Stimulated activated CD4-positive, alpha-beta T cell treated with anti-CD3 and anti-CD28 coated beads, Interleukin-1b, Interleukin-23, amount 100 ng/mL, for 24 hours (primary cell): ENCODE measurements at places on chromosomes 5 and 9.
A peak's percentile ranks its signal among the peaks of the same experiment; 100 is the strongest.

DNA sequence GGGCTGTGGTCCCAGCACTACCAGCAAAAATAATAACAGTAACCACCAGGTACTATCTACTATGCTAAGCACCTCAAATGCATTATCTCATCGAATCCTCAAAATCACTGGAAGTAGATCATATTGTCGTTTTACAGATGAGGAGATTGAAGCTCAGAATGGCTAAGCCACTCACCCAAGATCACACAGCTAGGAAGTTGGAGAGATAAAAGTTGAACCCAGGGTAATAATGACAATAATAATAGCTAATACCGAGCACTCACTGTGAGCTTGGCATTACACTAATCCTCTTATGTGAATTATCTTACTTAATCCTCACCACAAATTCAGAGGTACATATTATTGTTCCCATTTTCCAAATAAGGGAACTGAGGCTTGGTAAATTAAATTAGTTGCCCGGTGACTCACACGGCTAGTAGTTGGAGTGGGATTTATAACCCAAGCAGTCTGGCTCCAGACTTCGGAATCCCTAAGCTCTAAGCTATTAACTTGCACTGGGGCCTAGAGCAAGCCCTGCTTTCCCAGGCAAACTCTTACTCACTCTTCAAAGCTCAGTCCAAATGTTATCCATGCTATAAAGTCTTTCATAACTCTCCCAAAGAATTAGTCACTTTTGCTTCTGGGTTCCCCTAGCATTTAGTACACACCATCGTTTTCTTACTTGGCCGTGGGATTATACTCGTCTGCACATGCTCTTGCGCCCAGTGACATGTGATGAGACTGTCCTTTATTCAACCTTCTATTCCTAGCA is 3.8 kb downstream of the ARSI start:
- DNase-seq: no peak

DNA sequence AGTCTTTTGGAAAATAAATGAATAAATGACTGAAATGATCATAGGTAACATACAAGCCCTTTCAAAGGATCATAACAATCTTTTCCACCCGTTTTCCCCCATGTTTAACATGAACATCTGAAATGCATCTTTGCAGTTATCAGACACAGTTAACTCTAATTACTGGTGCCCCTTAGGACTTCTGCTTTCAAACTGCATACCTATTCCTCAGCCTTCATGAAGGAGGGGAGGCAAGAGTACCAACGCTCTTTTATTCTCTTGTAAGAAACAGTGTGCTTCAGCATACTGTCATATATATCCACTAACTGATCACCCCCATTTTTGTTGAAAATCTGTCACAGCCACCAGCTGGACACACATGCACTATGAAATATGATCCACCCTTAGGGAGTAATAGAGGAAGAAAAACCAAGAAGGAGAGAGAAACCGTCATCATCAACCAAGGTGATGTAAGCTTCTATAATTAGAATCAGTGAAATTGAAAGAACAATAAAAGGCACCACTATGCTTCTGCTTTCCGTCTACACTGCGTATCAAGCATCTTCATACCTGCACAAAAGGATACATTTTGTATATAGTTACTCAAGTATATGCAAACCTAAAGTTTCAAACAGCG is 98.7 kb downstream of the RAPGEF6 start:
- no peak for DNase-seq

- DNase-seq: no peak
Observed at GRCh38 chr5:176545737-176546509, 3.2 kb upstream of the CDHR2 start.

GRCh38 chr9:127121628-127122175 is 733 bp downstream of the ANGPTL2 start:
- DNase-seq: no peak

DNA sequence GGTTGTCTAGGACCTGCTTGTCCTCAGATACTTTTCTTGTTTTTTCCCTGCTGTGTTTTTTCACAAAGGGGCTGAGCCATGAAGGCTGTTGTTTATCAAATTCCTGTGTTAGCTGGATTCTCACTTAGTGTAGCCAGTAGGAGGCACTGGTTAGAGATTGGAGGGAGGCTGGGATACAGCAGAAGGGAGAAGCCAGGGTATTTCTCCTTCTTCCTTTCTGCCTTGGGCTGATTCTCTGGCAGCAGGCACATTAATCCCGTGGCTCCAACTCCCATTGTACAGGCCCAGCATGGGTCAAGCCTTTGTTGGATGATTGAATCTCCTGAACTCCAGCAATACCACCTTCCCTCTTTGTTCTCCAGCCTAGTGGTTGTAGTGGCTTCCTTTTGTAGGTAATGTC is 46.4 kb upstream of the FAM170A start:
- DNase-seq: no peak

DNA sequence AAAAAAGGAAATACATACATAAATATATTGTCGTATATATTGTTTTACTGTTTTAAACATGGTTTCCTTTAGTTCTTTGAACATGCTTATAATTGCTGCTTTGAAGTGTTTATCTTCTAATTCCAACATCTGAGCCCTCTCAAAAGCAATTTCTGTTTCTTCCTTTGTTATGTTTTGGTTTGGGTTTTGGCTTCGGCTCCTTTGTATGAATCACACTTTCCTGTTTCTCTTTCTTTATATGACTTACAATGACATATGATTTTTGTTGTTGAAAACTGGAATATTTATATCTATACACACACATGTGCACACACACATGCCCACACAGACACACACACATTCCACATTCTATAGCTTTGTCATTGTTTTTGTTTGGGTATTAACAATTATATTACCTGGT is 1206.7 kb downstream of the CDH12 start:
- DNase-seq: no peak

GRCh38 chr9:108857572-108857971 is 1.8 kb upstream of the ACTL7B start:
- no peak for DNase-seq

DNA sequence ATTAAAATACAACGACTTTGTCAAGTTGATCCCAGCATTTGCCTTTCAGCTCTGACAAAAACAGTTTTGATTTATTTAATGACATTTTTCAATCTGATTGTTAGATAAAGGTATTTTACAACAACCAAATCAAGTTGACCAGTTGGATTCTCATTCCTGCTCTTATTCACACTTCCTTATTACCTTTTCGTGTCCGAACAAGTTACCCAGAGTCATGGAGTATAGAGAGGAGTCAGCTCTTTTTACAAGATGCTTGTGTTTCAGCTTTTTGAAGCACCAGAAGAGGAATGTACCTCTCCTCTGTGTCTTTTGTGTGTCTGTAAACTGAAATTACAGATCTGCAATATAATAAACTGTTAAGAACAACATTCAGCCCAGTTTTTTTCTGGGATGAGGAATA is 151.3 kb upstream of the TMEM161B start:
- DNase-seq: no peak

DNA sequence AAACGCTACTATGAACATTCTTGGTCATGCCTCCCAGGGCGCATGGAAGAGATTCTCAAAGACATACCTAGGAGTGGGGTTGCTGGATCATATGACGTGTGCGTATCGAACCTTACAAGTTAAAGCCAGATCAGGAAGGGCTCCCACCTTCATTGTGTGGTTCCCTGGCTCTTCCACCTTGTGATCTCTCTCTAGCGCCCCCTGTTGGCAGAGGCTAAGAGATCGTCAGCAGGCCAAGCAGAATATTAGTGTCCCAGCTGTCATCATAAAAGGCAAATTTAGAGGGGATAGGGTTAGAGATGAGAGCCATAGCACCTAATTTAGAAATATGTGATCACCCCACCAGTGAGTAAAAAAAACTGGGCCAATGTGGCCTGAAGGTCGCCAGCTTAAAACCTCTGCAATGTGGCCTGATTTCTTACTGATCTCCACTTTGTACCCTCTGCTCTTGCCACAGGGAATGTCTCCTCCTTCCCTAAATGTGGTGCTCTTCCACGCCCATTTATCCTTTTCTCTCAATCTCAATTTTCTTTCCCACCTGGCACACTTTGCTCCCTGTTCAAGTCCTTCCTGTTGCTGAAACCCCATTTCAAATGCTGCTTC is 91.7 kb upstream of the SHB start:
- peak; percentile 67 for DNase-seq

DNA sequence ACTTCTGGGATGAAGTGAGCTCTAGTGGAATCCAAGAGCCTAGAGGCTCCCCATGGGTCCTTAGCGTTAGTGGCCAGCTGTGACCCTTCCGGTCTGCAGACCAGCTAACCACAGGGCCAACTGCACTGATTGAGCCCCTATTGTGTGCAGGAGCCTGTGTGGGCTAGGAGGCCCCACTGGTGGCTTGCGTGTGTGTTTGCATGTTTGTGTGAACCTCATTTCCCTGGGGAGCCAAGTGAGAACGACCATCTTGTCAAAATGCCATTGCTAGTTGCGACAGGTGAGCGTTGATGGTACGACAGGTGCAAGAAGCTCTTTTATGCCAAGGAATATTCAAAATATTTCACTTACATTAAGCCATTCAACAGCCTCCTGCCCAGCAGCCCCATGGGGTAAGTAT is 44.1 kb upstream of the ANKRD33B start:
- DNase-seq: no peak

- no peak for DNase-seq
Observed at GRCh38 chr9:82903503-82903902, 159.4 kb downstream of the RASEF start.

- no peak for DNase-seq
Observed at GRCh38 chr5:119301906-119302305, 53.9 kb upstream of the TNFAIP8 start.

DNA sequence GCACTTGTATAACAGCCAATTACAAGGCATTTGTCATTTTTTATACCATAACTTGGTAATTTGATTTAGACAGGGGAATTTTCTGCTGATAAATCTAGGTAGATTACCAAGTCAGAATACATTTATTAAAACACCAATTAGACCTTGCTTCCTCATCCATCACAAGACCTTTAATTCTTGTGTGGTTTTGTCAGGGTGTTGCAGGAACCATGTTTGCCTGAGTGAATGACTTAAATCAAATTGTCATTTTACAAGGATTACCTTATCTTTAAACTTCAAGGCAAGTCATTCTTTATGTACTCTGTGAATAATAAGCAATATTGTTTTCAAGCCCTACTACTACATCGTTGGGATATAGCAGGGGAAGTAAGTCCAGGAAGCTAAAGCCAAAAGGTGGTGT is 257.7 kb downstream of the KCTD16 start:
- DNase-seq: no peak

- DNase-seq: no peak
Observed at GRCh38 chr9:129919277-129919676, 84.0 kb downstream of the USP20 start.

GRCh38 chr9:106478312-106478711 is 384.7 kb upstream of the ZNF462 start:
- no peak for DNase-seq

DNA sequence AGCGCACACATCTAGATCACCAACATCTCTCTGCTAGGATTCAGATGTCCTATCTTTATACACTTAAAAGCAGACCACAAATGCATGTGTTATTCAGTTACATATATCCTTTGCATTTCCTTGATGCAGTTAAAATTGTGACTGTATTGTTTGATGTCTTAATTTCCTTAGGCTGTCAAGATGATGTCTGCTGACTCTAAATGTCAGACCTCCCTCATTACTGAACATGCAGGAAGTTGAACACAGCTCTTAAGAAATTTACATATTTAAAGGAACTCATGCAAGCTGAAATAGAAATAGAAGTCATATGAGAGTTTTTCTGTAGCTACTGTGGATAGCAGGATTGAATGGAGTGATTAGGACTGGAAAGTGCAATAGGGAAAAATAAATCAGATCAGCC is 336.5 kb upstream of the SEMA6A start:
- DNase-seq: no peak

DNA sequence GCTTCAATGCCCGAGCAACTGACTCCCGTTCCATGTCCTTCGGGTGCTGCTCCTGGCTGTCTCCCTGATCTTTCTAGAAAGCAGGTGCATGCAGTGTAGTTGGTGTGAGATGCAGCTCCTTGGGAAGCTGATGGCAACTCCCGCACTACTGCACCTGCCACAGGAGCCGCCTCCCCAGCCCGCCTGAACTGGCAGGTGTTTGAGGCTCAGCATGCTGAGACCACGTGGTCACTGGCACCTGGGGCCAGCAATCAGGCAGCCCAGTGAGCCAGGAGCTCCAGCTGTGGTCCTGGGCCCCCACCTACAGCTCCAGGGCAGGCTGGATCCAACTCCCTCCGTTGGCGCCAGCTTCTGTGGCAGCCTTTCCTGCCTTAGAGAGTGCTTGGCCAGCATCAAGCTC is 111.5 kb downstream of the ICE1 start:
- DNase-seq: no peak

DNA sequence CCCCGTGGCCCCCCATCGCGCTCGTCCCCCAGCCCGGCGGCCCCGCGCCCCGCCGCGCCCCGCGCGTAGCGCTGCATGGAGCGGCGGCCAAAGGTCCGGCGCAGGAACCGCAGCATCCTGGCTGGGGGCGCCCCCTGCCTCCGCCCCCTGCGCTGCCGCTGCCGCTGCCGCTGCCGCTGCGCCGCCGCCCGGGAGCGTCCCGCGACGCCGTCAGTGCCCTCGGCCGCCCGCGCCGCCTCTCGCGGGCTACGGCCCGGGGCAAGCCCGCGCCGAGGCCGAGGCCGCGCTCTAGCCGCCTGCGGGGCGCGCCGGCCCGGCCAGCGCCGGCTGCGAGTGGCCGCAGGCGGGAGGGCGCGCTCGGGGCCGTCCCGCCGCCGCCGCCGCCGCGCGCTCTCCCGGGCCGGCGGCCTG is 523 bp downstream of the EPB41L4B start:
- DNase-seq: no peak

- DNase-seq: no peak
Observed at GRCh38 chr9:130908878-130909355, 12.3 kb upstream of the QRFP start.

DNA sequence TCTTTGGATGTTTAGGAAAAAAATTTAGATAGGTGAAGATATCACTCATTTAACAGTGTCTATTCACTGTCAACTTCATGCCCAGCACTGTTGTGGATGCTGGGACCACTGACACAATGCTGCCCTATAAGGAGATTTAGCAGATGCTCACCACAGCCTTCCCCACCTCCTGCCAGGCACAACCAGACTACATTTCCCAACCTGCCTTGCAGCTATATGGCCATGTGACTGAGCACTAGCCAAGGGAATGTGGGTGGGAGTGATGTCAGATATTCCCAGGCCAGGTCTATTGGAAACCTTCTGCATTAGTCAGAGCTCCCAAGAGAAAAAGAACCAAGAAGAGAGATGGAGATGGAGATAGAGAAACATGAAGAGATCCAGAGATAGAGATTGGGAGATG is 302.6 kb upstream of the TAS2R1 start:
- DNase-seq: no peak

- DNase-seq: no peak
Observed at GRCh38 chr9:124426361-124426760, 11.1 kb upstream of the PSMB7 start.

GRCh38 chr5:2433086-2433485 is 318.4 kb downstream of the IRX2 start:
- no peak for DNase-seq

DNA sequence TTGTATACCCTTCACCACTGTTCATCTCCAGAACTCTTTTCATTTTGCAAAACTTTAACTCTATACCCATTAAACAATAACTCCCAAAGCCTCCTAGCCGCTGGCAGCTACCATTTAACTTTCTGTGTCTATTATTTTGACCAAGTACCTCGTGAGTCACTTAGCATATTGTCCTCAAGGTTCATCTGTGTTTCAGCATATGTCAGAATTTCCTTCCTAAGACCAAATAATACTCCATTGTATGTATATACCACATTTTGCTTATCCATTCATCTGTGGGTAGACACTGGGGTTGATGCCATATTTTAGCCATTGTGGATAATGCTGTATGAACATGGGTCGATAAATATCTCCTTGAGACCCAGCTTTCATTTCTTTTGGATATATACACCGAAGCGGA is 17.4 kb downstream of the ERBIN start:
- DNase-seq: no peak

GRCh38 chr9:77647267-77648233 is 572 bp downstream of the GNA14 start:
- DNase-seq: no peak
